AG20443 (cell line): ENCODE measurements at places on chromosomes 11 and 22.

DNA sequence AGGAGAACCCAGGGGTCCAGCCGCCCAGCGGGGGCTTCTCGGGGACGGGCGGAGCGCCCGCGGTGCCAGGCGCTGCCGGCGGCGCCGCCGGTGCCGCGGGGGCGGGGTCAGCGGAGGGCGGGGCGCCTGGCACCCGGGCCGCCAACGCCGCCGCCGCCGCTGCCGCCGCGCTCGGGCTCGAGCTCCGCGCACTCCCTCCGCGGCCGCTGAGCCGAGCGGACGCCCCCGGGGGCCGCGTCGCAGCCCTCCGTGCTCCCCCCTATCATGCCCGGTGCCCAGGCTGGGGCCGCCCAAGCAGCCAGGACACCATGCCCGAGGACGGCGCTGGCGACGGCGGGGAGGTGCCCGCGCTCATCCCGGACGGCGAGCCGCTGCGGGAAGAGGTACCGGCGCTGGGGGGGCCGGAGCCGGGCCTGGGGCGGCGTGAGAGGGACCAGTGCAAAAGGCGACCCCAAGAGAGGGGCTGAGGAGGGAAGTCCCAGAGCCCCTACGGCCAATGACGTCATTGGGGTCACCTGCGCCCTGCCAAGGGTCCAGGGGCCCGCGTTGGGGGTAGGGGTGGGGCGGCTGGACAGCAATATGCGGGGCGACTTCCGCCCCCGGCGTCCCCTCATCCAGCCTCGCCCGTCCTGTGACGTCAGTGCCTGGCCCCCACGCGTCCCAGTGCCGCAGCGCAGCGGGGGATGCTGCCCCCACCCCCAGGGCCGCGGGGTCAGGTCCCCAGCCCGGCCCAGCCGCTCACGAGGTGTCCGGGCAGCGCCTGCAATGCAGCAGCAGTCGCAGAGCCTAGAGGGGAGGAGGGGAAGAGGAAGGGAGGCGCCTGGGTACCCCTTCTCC is at the start of gene TMEM151A:
Gene TMEM151A, plus strand, starts transcription at position 189 of the 837 bp plus-strand sequence. Its CDS starts 120 bp downstream, at position 309.
- peak; percentile 51 for DNase-seq

- DNase-seq, result no peak
Measured at GRCh38 chr11:1088927-1089737, 14.5 kb downstream of the MUC2 start.

DNA sequence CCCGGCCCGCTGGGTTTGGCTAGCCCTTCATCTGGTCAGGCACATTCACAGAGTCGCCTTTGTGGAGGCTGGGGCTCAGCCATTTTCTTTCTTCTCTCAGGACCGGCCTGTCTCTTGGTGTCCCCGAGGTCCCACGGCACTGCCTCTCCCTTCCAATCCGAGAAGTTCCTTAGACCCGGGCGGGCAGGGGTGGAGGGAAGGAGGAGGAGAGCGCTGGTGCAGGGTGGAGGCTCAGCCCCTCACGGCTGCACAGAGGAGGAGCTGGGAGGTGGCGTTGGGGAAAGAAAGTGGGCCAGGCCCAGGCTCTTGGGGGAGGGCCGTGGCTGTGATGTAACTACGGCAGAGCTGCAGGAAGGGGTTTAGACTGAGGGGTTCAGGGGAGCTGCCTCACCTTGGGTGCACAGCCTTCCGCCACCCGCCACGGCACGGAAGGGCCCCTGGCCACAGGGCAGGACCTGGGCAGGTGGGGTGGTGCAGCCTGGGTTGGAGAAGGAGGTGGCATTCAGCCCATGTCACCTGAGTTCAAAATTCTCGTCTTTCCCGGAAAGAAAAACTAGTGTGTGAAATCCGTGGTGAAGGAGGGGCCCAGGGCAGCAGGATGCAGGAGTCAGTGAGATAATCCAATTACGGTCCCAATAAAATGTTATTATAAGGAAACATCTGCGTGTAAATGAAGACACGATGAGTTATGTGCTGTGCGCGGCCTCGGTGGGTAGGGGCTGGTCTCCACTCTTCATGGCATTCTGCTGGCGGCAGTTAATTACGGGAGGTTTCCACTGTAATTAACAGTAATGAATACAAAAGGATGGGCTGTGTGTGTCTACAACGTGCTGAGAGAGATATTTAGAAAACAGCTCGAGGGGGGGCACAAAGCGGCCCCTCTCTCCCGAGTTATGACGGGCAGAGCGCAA is 1.7 kb downstream of the BRSK2 start:
- no peak for DNase-seq

DNA sequence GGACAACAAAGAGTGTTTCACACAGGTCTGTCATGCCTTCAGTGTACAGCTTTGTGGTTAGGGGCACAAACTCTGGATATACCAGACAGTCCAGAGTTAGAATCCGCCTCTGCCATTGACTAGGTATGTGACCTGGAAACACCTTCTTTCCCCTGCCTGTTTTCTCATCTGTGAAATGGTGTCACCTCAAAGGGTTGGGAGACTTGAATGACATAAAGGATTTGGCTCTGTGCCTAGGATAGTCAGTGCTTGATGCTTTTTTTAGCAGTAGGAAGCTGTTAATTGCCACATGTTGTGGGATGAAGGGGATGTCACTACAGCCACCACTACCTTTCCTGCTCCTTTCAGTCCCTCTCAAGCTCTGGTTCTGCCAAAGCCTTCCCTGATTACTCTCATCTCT is 17.4 kb upstream of the LRRC55 start:
- DNase-seq, result no peak

DNA sequence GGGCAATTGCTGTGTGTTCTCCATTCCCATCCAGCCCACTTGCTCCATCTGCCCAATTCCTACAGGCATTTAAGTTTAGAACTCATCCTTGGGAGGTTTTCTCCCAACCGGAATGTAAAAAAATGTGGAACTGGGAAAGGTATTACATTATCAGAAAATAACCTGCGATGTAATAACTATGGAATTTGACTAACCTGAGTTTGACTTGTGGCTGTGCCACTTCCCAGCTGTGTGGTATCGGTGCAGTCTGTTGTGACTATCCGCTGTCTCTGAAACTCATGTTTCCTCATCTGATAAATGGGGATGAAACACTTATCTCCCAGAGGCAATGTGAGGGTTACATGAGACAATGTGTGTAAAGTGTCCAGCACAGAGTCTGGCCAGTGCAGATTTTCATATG is 77.6 kb downstream of the TENM4 start:
- DNase-seq, result no peak

DNA sequence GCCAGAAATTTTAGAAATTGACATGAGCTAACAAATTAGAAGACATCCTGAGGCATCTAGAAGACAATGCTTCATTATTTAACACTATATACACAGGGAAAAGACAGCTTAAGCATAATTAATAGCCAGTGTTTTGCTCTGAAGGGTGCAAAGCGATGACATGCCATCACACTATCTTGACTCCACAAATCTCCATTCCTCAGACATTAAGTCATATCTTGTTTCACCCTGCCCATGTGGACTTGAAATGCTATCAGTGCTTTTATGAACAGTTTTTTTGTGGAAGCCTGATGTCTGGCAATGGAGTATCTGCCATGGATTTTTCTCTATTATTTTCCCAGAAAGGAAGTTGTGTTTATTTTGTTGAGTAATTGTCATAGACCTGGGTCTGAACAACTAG is 2.3 kb downstream of the CARD18 start:
- no peak for DNase-seq

DNA sequence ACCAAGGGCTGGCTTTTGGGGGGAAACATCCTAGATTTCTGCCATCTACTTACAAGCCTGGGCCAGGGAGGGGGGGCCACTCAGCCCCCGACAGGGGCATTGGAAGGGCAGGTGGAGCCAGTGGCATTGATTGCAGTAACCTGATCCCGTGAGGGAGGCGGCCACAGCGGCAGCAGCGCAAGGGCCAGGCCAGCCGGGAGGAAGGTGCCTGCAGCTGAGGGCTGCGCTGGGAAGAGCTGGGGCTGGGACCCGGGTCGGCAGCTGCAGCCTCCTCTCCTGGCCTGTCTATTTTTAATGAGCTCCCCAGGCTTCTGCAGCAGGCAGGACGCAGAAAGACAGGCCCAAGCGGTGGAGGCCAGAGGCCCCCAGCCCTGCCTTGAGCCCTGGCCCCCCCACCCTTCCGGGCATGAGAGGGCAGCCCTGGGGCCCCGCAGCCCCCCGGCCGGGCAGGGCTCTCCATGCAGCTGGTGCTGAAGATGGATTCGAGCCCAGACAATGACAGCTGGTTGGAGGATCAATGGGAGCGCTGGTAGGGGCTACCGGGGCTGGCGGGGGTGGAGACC is 10.6 kb downstream of the FREY1 start:
- DNase-seq, result no peak

GRCh38 chr11:111095327-111095726 is 150.2 kb upstream of the POU2AF2 start:
- DNase-seq, result no peak

- peak; percentile 35 for DNase-seq
Measured at GRCh38 chr22:22666307-22667091, 22.1 kb downstream of the GGTLC2 start.

DNA sequence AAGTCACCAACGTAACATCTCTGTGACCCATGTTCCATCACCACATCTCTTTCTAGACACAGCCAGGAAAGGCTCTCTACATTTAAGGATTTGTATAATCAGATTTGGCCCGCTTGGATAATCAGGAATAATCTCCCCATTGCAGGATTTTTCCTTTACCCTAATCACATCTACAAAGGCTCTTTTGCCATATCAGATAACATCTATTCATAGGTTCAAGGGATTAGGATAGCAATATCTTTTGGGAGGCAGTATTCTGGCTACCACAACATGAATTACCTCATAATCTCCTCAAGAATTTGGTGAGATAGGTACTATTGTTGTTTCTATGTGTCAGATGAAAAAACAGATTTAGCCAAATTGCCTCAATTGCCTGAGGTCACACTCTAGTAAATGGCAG is 142.8 kb upstream of the UBASH3B start:
- no peak for DNase-seq

DNA sequence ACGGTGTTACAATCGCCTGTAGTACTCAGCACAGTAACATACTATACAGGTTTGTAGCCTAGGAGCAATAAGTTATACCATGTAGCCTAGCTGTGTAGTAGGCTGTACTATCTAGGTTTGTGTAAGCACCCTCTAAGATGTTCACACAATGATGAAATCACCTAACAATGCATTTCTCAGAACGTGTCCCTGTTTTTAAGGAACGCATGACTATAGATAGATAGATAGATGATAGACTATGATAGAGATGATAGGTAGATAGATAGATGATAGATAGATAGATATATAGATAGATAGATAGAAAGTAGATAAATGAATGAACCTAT is 203.9 kb downstream of the FAM76B start:
- no peak for DNase-seq

- DNase-seq, result no peak
Measured at GRCh38 chr11:57424137-57424791, 2.7 kb downstream of the SLC43A3 start.

GRCh38 chr22:35634943-35635540 is 13.2 kb upstream of the APOL6 start:
- DNase-seq, result no peak

GRCh38 chr11:30465192-30465591 is 121.0 kb downstream of the MPPED2 start:
- no peak for DNase-seq

- DNase-seq, result no peak
Measured at GRCh38 chr11:111391328-111392124, 12.5 kb upstream of the POU2AF1 start.

GRCh38 chr11:27864611-27865010 is 164.4 kb upstream of the BDNF start:
- DNase-seq, result no peak

DNA sequence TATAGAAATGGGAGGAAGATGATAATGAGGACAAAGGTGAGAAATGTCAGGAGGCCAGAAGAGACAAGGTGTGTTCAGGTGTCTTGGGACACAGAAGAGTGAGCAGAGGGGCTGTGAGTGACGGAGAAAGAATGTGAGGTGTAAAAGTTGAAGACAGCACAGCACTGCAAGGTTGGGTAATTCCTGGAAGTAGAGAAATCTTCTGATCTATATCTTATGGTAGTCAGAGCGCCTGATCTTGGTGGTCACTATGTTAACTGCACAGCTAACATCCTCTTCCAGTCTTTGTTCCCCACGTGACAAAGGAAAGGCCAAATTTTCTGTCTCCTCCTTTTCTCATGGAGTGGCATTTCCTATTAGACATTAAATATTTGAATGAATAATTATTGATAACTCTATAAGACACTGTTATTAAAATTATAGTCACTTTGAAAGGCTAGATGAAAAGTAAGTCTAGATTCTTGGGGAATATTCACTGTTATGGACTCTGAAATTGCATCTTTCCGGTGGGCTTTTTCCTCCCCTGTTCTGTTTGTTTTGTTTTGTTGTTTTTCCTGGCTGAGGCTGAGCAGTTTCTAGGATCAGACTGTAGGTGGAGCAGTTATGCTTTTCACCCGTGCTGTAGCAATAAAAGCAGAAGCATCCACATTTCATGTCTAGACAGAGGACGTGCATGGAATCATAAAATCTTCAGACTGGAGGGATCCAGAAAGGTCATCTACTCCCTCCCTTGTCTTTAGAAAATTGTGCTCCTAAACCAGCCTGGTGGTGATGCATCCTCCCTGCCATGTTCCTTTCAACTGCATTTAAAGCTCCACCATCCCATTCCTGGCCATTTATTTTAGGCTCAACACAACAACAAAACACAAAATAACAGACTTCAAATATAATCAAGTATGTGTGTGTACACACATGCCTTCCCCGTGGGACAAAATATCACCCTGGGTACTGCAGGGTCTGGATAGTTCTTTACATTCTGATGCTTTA is 26.6 kb downstream of the SC5D start:
- peak; percentile 69 for DNase-seq

GRCh38 chr11:103395612-103396011 is 286.4 kb downstream of the DYNC2H1 start:
- peak; percentile 26 for DNase-seq

DNA sequence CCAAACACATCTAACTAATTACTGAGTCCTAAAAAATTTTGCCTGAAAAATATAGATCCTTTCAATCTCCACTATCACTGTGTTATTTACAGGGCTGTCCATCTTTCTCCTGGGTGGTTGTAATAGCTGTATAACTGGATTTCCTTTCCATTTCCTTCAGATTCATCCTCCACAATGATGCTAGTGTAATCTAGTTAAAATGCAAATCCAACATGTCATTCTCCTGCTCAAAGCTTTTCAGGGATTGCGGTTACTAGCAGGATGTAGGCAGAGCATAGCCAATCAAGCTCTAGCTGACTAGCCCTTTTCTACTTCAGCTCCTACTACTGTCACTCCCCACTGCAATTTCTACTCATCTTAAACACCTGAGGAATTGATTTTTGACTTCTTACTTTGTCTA is 283.0 kb downstream of the RAB38 start:
- DNase-seq, result no peak
